ENCODE measurements at places on chromosomes 1 and 21.

DNA sequence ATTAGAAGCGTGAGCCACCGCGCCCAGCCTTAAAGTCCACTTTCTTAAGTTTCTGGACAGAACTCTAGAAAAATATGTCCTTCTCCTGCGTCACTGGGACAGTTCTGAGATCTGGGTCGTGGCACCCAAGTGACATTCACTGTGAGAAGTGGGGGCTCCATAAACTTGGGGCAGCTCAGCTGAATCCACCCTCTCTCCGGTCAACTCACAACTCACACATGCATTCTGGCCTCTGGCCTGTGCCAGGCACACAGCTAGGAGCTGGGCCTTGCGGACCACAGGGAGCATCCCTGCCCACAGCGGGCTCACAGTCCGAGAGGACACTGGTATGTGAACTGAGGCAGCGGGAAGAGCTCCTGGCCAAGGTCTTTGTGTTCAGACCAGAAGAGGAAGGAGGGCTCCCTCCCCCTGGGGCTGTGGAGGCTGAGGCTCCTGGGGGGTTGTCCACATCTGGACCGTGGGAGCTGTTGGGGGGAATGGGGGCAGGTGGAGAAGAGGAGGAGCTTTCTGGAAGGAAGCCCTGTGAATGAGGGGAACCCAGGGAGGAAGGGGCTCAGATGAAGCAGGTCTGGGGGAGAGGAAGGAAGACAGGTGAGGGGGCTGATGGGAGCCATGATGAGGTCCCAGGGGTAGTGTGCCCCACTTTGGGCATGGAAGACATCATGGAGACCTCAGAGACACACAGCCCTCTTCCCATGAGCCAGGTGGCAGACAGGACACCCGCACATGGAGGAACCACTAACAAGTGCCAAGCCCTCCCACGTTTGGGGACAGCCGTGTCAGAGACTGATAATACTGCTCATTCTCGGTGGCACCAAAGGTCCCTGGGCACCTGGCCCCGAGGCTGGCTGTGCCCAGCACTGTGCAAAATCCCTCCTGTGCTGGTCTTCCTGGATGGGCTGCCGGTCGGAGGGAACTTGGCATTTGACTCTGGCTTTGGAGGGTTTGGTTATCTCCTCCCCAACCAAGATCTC, 191.0 kb upstream of the VAMP3 start:
- DNase-seq: no peak

GRCh38 chr1:214086945-214087344, 99.2 kb downstream of the PROX1 start:
- no peak for DNase-seq

GRCh38 chr1:35080171-35080854, 1.1 kb downstream of the ZMYM1 start:
- DNase-seq: no peak

DNA sequence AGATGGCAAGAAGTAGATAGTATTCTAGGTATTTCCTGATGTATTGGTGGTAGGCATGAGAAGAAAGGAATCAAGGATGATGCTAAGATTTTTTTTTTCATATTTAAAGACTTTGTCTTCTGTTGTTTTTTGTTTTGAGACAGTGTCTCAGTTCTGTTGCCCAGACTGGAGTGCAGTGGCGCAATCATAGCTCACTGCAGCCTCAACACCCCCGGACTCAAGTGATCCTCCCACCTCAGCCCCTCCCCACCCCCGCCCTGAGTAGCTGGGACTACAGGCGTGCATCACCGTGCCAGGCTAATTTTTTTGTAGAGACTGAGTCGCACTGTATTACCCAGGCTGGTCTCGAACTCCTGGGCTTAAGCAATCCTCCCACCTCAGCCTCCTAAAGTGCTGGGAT, 2.8 kb upstream of the CAPZB start:
- DNase-seq: no peak

GRCh38 chr1:78603206-78603605, 17.0 kb upstream of the IFI44L start:
- DNase-seq: no peak

DNA sequence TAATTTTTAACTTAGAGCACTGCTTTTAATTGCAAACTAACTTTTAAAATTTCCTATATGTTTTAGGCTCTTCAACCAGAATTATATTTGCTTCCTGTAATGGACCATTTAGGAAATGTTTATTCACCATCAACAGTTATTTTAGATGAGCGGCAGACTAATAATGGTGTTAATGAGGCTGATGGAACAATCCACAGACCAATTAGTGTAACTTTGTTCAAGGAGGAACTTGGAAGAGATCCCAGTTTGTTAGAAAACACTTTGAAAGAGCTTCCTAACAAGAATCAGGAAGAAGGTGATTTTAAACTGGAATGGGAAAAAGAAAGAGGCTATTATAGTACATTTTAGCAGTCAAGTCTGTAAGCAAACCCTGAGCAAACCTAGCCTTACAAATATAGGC, 19.4 kb upstream of the GNG5 start:
- DNase-seq: no peak

DNA sequence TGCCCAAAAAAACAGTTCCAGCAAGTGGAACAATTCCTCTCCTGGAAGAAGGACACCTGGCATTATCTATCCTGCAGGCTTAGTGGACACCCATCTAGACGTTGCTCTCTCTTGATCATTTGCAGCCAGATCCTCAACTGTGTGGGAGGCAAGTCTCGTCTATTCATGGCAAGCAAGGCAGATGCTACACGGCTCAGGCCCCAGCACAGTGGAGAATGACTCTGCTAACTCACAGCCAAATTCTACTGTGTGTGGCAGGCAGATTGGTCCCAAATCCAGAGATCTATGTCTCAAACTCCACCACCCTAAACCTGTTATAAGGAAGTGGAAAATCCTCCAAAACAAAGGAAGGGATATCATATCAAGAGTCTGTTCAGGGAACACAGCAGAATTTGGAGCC, 7.0 kb downstream of the TNNT2 start:
- no peak for DNase-seq

DNA sequence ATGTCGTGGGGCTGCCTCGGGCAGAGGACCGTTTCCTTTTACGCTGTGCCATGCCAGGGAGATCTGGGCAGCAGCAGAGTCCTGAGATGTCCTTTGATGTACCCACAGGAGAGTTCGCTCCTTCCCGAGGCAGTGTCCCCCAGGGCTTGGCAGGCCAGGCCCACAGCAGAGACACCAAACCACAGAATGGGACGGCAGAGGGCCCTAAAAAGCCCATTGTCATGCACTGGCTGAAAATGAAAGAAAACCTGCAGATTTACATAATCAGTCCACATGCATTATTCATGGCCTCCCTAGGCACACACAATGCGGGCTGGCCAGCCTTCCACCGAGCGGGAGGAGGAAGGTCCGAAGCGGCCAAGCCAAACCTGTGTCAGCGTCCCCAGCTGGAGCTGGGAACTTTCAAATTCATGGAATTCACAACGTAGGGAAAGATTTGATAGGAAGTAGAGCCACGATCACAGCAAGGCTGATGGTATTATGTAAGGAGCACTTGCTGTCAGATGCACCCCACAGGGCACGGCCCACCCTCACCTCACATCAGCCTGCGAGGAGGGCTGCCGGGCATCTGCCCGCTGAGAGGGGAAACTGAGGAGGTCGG, 25.3 kb upstream of the EFHD2 start:
- no peak for DNase-seq

GRCh38 chr21:37195610-37196009, 71.5 kb downstream of the VPS26C start:
- no peak for DNase-seq

DNA sequence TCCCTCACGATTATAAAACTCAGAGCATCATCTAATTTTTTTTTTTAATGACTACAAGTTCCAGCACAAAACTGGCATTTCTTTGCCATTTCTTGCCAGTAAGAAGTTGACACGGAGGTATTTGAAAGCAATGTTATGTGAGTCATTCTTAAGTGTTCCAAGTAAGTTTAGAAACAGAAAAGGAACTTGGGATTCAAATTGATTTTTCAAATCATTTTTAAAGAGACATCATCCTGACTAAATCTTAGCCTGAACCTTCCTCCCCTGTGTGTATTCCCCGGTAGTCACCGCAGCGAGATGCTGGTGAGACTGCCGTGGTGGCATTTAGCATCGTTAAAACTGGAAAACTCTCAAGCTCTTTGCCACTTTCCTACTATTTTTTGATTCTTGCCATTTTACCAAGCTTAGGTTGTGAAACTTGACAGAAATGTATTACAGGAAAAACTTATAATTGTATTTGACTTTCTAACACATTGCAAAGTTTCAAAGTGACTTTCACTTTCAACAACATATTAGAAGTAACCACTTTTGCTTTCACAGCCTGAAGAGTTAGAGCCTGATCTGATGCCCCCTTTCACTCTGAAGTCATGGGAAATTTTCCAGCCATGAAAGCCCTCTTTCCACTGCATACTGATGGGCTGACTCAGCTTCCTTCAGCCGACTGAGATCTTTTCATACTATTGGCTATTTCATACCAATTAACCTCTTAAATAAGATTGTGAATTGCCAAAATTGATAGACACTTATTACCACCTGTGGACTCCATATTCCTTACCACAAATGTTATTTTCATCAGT, 61.4 kb downstream of the OLFML2B start:
- peak; percentile 38 for DNase-seq

DNA sequence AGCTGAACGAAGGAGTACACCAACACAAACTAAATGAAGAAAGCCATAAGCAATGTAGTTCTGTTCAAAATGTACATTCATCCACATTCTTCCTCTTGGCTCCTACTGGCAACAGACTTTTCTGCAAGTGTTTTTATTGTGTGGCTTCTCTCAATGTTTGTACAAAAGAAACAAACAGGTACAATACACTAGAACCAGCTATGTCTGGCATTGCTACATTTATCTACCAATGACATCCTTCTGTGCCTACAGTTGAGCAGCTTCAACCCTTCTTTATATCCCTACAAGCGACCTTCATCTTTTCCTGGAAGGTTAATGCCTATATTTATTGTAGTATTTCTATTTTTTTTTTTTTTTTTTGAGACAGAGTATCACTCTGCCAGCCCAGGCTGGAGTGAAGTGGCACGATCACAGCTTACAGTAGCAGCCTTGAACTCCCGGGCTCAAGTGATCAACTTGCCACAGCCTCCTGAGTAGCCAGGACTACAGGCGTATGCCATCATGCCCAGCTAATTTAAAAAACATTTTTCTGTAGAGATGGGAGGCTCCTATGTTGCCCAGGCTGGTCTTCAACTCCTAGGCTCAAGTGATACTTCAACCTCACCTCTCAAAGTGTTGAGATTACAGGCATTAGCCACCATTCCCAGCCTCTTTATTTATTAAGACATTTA, 89.3 kb downstream of the ASH1L start:
- DNase-seq: no peak

DNA sequence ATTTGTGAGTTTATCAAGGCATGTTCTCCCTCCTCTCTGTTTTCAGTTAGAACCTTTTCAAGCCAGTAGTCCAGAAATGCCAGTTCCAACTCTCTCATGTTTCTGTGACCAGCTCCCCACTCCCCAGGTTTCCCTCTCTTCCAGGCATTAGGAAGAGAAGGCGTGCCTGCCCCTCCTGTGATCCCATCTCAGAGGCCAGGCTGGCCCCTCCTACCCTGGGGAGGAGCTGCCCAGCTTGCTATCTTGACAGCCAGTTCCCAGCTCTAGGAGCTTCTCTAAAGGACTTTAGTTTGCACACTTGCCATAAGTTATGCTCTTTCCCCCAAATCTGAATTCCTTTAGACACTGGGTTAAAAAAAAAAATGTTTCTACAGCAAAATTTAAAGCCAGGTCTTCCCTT, 8.9 kb downstream of the HYI start:
- DNase-seq: no peak

GRCh38 chr1:225926551-225927113, 2.6 kb upstream of the PYCR2 start:
- DNase-seq: no peak

All from activated naive CD4-positive, alpha-beta T cell treated with Interleukin-2 at 50 U/mL for 16 hours (primary cell).